Body of pancreas (tissue), 4 donors: ENCODE measurements at places on chromosomes 3 and 15. TPM values are rescaled to one million over a fixed set of nuclear protein-coding genes. Genes with fewer than 3 reads are reported as not detected.
A peak's percentile ranks its signal among the peaks of the same experiment; 100 is the strongest.

C3orf80 gene
- total RNA-seq, result 1.3 TPM

CDHR4 gene
- not detected for total RNA-seq

ALDH1A2 gene
- total RNA-seq, result 1.6 TPM

DNA sequence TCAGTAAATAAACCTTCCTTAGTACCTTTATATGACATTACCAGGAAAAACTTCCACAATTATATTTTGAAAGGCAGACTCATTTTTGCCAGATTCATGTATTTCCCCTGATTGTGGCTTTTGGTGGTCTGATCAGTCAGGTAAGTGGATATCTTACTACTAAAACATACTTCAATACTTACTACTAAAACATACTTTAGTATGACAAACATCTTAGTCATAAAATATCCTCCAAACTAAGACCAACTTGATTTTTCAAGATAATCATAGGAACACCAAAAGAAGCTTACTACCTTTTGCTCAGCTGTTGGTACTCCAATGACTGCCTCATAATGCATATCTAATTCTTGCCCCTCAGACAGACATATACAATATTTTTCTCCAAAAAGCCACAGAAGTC is 9.3 kb downstream of the TJP1 start:
- H3K4me3 ChIP-seq, result no peak overlapping the region
- peaks cover 52% of the 10 kb centered on the region for H3K4me1 ChIP-seq
- H3K27me3 ChIP-seq, result no peaks in the 10 kb centered on the region
- H3K27ac ChIP-seq, result no peak overlapping the region

- H3K27ac ChIP-seq, result no peak overlapping the region
- no peak for DNase-seq
- H3K36me3 ChIP-seq, result no peaks in the 10 kb centered on the region
- no peaks in the 10 kb centered on the region for H3K27me3 ChIP-seq
These were observed 146.6 kb downstream of the SERPINI1 start for GRCh38 chr3:167882057-167882667.

DNA sequence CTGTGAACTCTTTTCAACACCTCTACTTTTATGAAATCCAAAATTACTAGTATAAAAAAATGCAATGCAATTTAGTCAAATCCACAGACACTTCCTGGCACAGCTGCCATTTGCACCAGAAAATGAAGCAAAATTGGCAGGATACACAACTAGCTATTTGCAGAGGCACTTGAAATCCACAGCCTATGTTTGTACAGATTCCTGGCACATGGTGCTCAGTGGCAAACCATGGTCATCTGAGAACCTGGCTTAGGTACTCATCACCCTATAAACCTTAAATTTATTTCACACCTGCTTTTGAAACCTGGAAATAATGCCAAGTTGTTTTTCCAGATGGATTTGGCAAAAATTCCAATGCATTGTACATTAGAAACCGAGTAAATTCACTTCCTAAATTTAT is 20.2 kb upstream of the PPM1L start:
- no peak overlapping the region for H3K4me3 ChIP-seq
- no peak for DNase-seq
- H3K4me1 ChIP-seq, result no peaks in the 10 kb centered on the region
- H3K36me3 ChIP-seq, result no peaks in the 10 kb centered on the region
- no peaks in the 10 kb centered on the region for H3K27me3 ChIP-seq

- H3K27ac ChIP-seq, result no peak overlapping the region
- no peak for DNase-seq
- no peak overlapping the region for H3K4me3 ChIP-seq
- no peaks in the 10 kb centered on the region for H3K27me3 ChIP-seq
- H3K36me3 ChIP-seq, result no peaks in the 10 kb centered on the region
These were observed 49.8 kb downstream of the POMGNT2 start for GRCh38 chr3:43055806-43056770.

GRCh38 chr3:101223016-101223415 is 97.4 kb downstream of the IMPG2 start:
- no peaks in the 10 kb centered on the region for H3K4me1 ChIP-seq
- no peak overlapping the region for H3K4me3 ChIP-seq
- no peaks in the 10 kb centered on the region for H3K27me3 ChIP-seq
- no peaks in the 10 kb centered on the region for H3K36me3 ChIP-seq
- DNase-seq, result no peak
- no peak overlapping the region for H3K27ac ChIP-seq

DNA sequence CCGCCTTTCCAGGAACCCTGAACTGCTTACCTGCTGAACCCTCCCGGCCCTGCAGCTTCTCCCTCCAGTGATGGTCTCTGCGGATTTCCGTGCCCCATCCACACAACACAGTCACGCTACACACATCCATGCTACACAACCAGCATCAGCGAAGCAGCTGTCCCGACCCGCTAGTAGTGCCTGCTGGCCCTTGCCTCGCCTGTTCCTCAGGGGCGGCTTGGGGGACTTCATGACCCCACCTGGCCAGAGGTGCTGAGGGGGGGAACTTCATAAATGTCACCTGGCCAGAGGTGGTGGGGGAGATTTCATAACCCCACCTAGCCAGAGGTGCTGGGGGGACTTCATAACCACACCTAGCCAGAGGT is 530 bp upstream of the TUBGCP5 start:
- peak overlapping the region; percentile 67 for H3K4me3 ChIP-seq
- H3K27ac ChIP-seq, result peak overlapping the region; percentile 95
- H3K36me3 ChIP-seq, result no peaks in the 10 kb centered on the region
- no peak for DNase-seq

- no peaks in the 10 kb centered on the region for H3K36me3 ChIP-seq
- H3K27me3 ChIP-seq, result no peaks in the 10 kb centered on the region
- DNase-seq, result no peak
- H3K4me1 ChIP-seq, result no peaks in the 10 kb centered on the region
- no peak overlapping the region for H3K4me3 ChIP-seq
These were observed 38.5 kb downstream of the EPHB1 start for GRCh38 chr3:134833453-134834163.

DNA sequence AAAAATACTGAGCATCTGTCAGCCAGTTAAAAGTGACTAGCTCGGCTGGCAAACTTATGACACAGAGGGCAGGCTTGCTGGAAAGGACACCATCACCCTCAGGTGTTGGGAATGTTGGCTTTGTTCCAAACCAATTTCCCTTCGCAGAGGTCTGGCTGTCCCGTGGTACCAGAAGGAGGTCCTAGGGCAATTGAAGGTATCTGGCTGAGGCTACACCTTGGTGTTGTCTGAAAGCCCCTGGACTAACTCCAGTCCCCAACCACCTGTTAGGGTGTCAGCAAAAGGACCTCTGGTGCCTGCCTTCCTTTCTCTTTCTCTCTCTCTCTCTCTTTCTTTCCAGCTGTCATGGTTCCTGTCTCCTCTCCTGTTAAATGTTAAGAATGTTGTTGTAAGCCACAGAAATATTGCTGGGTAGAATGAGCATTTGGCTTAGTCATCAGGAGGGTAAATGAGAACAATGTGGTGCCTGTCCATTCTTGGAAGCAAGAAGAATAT is 12.5 kb downstream of the PRR20G start:
- H3K27ac ChIP-seq, result no peak overlapping the region
- H3K27me3 ChIP-seq, result no peaks in the 10 kb centered on the region
- no peaks in the 10 kb centered on the region for H3K4me1 ChIP-seq
- H3K36me3 ChIP-seq, result no peaks in the 10 kb centered on the region

GRCh38 chr3:62359531-62359930 is 13.8 kb downstream of the FEZF2 start:
- no peak for DNase-seq
- H3K4me1 ChIP-seq, result no peaks in the 10 kb centered on the region
- H3K27ac ChIP-seq, result no peak overlapping the region
- no peaks in the 10 kb centered on the region for H3K27me3 ChIP-seq

GRCh38 chr3:73952781-73953180 is 328.0 kb upstream of the PDZRN3 start:
- H3K27ac ChIP-seq, result no peak overlapping the region
- H3K27me3 ChIP-seq, result no peaks in the 10 kb centered on the region
- H3K36me3 ChIP-seq, result no peaks in the 10 kb centered on the region
- no peak overlapping the region for H3K4me3 ChIP-seq
- H3K4me1 ChIP-seq, result no peaks in the 10 kb centered on the region
- no peak for DNase-seq

GRCh38 chr3:62582495-62583172 is 209.3 kb upstream of the FEZF2 start:
- no peak overlapping the region for H3K4me3 ChIP-seq
- DNase-seq, result no peak
- H3K4me1 ChIP-seq, result no peaks in the 10 kb centered on the region
- H3K27me3 ChIP-seq, result no peaks in the 10 kb centered on the region
- no peak overlapping the region for H3K27ac ChIP-seq
- no peaks in the 10 kb centered on the region for H3K36me3 ChIP-seq

DNA sequence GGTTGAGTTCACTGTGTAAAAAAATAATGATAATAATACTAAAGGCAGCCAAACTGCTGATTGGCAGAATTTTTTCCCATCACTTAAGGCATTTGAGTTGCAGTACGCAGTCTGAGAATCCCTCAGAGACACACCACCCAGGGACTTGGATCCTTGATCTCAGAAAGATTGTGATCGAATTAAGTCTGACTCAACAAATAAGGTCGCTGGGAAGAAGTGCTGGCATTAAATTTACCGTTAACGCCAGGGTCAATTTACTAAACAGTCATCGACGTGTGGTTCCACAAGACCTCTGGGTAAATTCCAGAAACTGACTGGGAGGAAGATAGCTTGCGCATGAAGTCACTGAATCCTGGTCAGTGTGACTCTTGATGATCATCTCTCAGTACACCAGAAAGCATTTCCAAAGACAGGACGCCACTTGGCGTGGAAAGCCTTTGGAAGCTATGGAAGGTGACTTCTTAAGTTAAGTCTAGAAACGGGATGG is 48.3 kb upstream of the CGNL1 start:
- H3K4me3 ChIP-seq, result no peak overlapping the region
- no peaks in the 10 kb centered on the region for H3K36me3 ChIP-seq
- H3K27me3 ChIP-seq, result no peaks in the 10 kb centered on the region
- peaks cover 9% of the 10 kb centered on the region for H3K4me1 ChIP-seq

- H3K4me3 ChIP-seq, result no peak overlapping the region
- H3K27ac ChIP-seq, result no peak overlapping the region
- DNase-seq, result no peak
- H3K4me1 ChIP-seq, result peaks cover 5% of the 10 kb centered on the region
- H3K27me3 ChIP-seq, result no peaks in the 10 kb centered on the region
- no peaks in the 10 kb centered on the region for H3K36me3 ChIP-seq
These were observed 107.7 kb downstream of the ETFA start for GRCh38 chr15:76203346-76204108.

GRCh38 chr3:10557781-10558373 is 52.5 kb upstream of the ATP2B2 start:
- H3K4me3 ChIP-seq, result no peak overlapping the region
- no peak overlapping the region for H3K27ac ChIP-seq
- H3K27me3 ChIP-seq, result no peaks in the 10 kb centered on the region
- DNase-seq, result no peak
- no peaks in the 10 kb centered on the region for H3K4me1 ChIP-seq

DNA sequence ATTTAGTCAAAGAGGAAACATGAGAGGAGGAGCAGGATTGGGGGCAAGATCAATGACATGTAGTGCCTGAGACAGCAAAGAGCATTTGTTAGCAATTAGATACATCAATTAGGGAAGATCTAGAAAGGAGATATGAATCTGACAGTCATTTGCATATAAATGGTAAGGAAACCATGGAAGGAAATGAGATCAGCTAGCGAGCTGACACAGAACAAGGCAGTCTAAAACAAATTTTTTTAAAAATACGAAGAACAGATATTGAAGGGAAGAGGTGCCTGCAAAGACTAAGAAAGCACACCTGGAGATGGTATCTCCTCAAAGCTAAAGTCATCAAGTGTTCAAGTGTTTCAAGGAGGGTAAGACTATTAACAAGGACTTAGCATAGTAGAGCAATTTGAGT is 4.6 kb downstream of the EPM2AIP1 start:
- no peak overlapping the region for H3K4me3 ChIP-seq
- peaks cover 44% of the 10 kb centered on the region for H3K4me1 ChIP-seq
- H3K27me3 ChIP-seq, result no peaks in the 10 kb centered on the region
- H3K27ac ChIP-seq, result no peak overlapping the region

GRCh38 chr3:46854555-46854991 is 8.7 kb downstream of the MYL3 start:
- H3K27ac ChIP-seq, result no peak overlapping the region
- H3K36me3 ChIP-seq, result no peaks in the 10 kb centered on the region
- H3K4me1 ChIP-seq, result no peaks in the 10 kb centered on the region
- H3K27me3 ChIP-seq, result no peaks in the 10 kb centered on the region
- DNase-seq, result no peak

DNA sequence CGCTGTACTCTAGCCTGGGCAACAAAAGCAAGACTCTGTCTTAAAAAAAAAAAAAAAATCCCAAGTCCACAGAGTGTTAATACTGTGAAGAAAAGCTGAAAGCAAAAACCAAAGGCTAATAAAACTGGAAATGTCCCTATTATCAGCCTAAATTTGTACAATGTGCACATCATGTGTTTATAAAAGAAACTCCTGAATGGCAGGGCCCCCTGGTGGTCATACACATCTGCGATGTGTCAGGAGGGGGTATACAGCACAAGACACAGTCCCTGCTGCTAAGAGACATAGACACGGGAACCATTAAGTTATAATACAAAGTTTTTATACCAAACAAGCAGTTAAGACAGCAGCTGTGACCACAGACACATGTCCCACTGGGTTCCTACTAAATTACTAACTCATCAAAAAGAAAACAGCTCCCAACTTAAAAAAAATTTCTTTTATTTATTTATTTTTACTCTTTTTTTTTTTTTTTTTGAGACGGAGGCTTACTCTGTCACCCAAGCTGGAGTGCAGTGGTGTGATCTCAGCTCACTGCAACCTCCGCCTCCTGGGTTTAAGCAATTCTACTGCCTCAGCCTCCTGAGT is 31.0 kb downstream of the IDH2 start:
- H3K27ac ChIP-seq, result no peak overlapping the region
- peaks cover 91% of the 10 kb centered on the region for H3K4me1 ChIP-seq
- H3K4me3 ChIP-seq, result no peak overlapping the region

DNA sequence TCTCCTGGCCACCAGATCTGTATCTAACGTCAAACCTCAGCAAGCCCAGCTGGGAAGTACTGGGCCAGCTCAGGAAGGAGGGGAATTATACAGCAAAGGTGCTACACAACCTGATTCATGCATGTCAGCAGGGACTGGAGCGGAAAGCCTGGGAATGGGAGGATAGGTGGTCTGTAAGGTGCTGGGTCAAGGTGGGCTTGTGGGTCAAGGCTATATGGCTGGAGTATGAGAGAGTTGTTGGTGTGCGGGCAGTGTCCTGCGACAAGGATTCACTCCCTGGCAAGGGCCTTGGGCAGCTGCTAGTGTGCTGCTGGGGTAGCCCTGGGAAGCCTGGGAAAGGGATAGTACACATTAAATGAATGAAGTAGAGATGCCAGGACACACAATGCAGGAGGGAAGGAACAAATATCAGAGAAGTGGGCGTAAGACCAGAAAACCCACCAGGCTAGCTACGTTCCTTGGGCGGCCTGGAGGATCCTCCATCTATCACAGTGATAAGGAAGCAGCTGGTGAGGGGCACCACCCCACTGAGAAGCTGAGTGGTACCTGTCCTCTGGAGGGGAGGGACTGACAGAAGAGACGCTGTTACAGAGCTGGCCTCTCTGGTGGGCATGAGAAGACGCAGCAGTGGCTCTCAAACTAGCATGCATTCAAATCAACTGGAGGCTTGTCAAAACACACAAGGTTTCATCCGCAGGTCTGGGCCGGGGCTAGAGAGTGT is 8.5 kb upstream of the SYNM start:
- DNase-seq, result no peak
- no peak overlapping the region for H3K4me3 ChIP-seq
- H3K36me3 ChIP-seq, result no peaks in the 10 kb centered on the region
